ENCODE measurements at places on chromosomes 11 and 22.

DNA sequence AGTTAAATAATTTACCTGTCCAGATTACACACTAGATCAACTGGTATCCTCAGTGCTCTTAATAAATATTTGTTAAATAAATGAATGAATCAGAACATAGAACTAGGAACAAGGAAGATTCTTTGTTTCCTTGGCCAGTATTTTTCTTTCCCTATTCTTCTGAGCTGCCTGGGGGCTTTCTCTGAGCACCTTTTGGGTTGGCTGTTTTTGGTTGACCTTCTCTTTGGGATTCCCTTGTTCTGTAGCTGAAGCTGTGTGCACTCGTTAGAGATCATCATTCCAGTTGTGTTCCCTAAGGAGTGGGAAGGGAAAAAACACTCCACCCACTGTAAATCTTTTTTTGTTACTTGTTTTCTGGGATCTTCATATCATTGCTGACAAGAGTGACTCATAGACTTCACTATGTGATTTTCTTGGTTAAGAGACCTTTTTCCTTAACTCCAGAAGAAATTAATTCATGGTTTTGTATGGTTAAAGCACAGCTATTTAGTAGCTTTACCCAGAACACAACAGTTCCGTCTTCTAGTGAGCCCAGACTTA lies 84.3 kb downstream of the STIM1 start:
- DNase-seq, result no peak

DNA sequence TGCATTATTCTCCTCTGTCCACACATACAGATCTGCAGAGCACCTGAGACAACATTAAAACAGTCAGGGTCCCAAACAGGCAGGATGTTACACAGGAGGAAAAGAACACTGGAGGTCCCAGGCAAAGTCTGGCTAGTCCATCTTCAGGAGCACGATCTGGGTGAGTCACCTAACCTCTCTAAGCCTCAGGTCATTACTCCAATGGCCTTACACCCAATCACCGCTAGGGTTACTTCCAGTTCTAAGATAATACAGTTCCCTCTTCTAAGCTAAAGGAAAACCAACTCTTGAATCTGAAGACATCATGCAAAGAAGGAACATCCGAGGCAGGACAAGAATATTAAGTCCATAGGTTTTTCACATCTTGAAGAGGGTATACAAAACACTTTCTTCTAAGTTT lies 24.5 kb downstream of the ASCC2 start:
- no peak for DNase-seq

- no peak for DNase-seq
Measured at GRCh38 chr11:17602105-17603001, 55.3 kb downstream of the OTOG start.

- no peak for DNase-seq
Measured at GRCh38 chr22:48100685-48101417, 1338.4 kb downstream of the TBC1D22A start.

GRCh38 chr22:30609260-30610185 lies 2.5 kb downstream of the TCN2 start:
- DNase-seq, result no peak

GRCh38 chr22:36546092-36546804 lies 17.3 kb upstream of the EIF3D start:
- DNase-seq, result no peak

DNA sequence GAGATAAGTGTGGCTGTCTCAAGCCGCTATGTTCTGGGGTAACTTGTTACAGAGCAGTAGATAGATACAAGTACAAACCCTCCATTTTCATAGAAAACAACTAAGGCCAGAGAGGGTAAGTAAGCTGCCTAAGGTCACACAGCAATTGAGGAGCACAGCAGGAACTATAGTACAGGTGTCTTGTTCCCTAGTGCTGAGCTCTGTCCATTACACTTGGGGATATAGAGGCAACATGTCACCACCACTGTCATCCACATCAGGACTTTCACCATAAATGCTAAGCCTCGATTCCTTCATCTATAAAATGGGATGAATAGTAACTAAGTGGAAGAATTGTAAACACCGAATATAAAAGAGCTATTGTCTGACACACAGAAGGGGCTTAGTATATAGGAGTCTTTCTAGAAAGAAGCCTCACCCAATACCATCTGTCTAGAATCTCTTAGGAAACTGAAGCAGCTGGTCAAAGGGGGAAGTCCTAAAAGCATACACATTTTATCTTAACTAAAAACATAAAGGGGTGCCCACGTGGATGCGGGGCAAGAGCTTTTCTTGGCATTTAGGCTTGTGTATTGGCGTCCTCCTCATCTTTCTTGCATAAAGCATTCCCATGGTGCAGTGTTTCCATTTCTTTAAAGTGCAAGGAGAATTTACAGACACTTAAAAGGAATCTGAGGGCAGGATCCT lies 93.8 kb upstream of the ALX4 start:
- DNase-seq, result no peak

- no peak for DNase-seq
Measured at GRCh38 chr22:35335936-35336781, 36.5 kb downstream of the TOM1 start.

GRCh38 chr22:28027453-28028448 lies 108.7 kb upstream of the PITPNB start:
- no peak for DNase-seq

- DNase-seq, result no peak
Measured at GRCh38 chr11:124788521-124788920, 11.7 kb downstream of the MSANTD2 start.

DNA sequence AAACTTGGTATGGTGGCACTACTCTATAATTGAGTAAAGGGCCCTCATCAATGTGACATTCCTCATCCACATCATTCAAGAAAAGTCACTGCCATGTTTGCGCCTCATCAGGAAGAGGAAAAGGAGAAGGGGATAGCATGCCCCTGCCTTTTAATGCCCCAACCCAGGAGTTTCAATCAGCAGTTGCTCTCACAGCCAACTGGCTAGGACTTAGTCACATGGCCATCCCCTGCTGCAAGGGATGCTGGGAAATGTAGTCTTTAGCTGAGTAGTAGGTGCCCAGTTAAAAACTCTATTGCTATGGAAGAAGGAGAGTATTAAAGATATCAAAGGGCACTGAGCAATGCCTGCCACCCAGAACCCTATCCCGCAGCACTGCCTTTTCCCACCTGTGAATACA lies 10.9 kb upstream of the CCND1 start:
- DNase-seq, result no peak

- DNase-seq, result no peak
Measured at GRCh38 chr11:133500435-133500834, 31.9 kb downstream of the OPCML start.

- no peak for DNase-seq
Measured at GRCh38 chr11:46564459-46564858, 29.4 kb downstream of the AMBRA1 start.

Measured in stimulated activated CD8-positive, alpha-beta memory T cell treated with anti-CD3 and anti-CD28 coated beads, Interleukin-7, amount 100 ng/mL, for 24 hours (primary cell).